ENCODE measurements at places on chromosomes 7 and 10. TPM values are rescaled to one million over a fixed set of nuclear protein-coding genes. Genes with fewer than 3 reads are reported as not detected.
A peak's percentile ranks its signal among the peaks of the same experiment; 100 is the strongest.

DNA sequence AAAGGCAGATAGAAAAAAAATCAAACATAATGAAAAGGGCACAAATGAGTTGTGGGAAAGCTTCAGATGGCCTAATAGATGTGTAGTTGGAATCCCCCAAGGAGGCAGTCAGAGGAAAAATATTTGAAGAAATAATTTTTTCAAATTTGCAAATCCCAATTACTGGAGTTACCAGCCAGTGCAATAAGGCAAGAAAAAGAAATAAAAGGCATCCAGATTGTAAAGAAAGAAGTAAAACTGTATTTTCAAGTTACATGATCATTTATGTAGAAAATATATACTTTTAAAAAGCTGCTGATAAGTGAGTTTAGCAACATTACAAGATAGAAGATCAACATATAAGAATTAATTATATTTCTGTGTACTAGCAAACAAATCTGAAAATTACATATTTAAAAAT is 329.0 kb downstream of the SDK1 start:
- no peaks in the 10 kb centered on the region for H3K4me1 ChIP-seq
- H3K4me3 ChIP-seq = no peak overlapping the region
- no peaks in the 10 kb centered on the region for H3K27me3 ChIP-seq
- H3K36me3 ChIP-seq = no peaks in the 10 kb centered on the region

DNA sequence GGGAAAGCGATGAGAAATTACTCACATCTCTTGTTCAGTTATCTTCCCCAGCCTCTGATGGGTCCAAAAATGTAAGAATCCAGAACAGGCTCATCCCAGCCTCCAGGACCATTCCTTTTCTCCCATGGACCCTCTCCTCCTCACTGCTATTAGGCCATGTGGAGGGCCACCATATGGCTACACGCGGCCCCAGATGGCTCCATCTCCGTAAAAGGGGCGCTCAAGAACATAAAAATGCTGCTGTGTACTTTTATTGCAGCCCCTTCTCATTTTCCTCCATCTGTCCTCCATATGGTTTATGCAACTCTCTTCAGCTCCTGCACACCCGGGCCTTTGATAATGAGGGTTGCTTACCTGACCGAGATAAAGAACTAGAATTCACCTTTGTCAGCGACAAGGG is 166.2 kb downstream of the RAPGEF5 start:
- no peak overlapping the region for H3K4me3 ChIP-seq
- DNase-seq = no peak
- H3K36me3 ChIP-seq = peaks cover 42% of the 10 kb centered on the region
- H3K27me3 ChIP-seq = no peaks in the 10 kb centered on the region
- H3K27ac ChIP-seq = no peak overlapping the region

- no peaks in the 10 kb centered on the region for H3K27me3 ChIP-seq
- H3K4me1 ChIP-seq = no peaks in the 10 kb centered on the region
- no peak for DNase-seq
These were observed 100.6 kb downstream of the ARHGAP22 start for GRCh38 chr10:48504141-48504885.

Gene ERVW-1
- not detected for total RNA-seq

Gene ANKRD61
- total RNA-seq = not detected

Gene ZWINT
- 6.2 TPM for total RNA-seq

DNA sequence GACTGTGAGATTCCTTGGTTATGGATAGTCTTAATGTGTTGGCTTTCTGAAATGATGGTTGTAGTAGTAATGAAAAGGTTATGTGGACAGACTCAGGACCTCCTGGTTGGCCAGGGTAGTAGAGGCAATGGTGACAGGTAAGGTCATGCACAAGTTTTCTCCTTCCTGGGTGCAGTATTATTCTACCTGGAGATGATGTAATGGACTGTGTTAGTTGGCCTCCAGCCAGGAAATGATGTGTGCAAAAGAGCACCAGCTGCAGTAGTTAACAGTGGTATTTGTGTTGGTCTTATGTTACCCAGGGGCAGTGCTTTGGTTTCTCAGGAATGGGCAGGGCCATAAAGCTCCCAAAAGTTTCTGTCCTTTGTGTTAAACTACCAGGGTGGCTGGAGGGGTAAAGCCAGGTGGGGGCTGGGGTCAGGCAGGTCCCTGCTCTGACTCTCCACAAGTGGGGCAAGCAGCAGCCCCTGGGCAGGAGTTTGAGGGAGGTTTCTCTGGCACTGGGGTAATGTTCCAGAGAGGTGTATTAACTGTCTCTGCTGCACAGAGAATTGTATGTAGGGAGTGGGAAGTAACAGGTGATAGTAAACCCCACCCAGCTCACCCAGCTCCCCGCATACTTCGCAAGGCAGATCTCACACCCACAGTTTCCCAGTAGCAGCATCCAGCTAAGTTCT is 36.3 kb downstream of the GPR22 start:
- no peak overlapping the region for H3K4me3 ChIP-seq
- H3K27ac ChIP-seq = no peak overlapping the region
- H3K36me3 ChIP-seq = no peaks in the 10 kb centered on the region
- no peaks in the 10 kb centered on the region for H3K4me1 ChIP-seq

Gene PMS2
- 14.0 TPM for total RNA-seq

Gene MMS19
- total RNA-seq = 127 TPM

- no peaks in the 10 kb centered on the region for H3K27me3 ChIP-seq
- peak overlapping the region; percentile 98 for H3K27ac ChIP-seq
- H3K36me3 ChIP-seq = no peaks in the 10 kb centered on the region
- DNase-seq = no peak
- H3K4me1 ChIP-seq = no peaks in the 10 kb centered on the region
These were observed 865 bp downstream of the ZNF438 start for GRCh38 chr10:31030800-31031199.

DNA sequence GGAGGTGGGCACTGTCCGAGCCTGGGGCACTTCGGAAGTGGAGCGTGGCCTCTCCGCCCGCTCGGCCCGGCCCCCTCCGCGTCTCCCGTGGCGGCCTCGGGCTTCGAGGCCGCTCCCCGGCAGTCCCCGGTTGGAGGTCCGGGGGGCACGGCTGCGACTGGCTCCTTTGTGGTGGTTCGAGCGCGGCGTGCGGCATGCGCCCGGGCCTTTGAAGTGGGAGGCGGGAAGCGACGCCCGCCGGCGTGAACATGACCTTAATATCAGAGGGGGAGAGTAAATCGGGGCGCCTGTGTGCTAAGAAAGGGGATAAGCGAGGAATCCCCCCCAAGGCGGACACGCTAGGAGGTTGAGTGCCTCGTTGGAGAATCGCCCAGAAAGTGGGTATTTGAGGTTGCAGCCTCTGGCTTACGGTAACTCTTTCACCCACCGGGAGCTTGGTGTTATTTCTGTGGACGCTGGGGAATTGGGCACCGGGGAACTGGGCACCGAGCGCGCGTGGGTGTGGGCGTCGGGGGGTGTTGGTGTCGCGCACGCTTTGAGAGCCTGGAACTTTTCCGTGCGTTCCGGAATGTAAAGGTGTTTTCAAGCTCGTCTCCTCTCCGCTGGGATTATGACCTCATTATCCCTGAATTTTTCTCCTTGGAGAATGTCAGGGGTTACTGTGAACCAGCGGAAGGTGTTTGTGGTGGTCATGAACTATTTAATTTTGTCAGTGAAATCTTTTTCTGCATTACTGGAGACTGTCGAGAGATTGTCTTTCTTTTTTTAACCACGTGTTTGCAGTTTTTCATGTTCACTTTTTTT is 660 bp downstream of the SUV39H2 start:
- H3K4me1 ChIP-seq = no peaks in the 10 kb centered on the region
- H3K4me3 ChIP-seq = peak overlapping the region; percentile 99
- no peaks in the 10 kb centered on the region for H3K36me3 ChIP-seq
- H3K27ac ChIP-seq = peak overlapping the region; percentile 89

Gene ESYT2
- 63.7 TPM for total RNA-seq

Gene EBLN1
- total RNA-seq = not detected

Gene IGF2BP3
- not detected for total RNA-seq

- no peaks in the 10 kb centered on the region for H3K27me3 ChIP-seq
- DNase-seq = no peak
- no peaks in the 10 kb centered on the region for H3K36me3 ChIP-seq
- H3K27ac ChIP-seq = peak overlapping the region; percentile 96
- H3K4me1 ChIP-seq = peaks cover 4% of the 10 kb centered on the region
These were observed 1.9 kb upstream of the HBP1 start for GRCh38 chr7:107166736-107167426.

DNA sequence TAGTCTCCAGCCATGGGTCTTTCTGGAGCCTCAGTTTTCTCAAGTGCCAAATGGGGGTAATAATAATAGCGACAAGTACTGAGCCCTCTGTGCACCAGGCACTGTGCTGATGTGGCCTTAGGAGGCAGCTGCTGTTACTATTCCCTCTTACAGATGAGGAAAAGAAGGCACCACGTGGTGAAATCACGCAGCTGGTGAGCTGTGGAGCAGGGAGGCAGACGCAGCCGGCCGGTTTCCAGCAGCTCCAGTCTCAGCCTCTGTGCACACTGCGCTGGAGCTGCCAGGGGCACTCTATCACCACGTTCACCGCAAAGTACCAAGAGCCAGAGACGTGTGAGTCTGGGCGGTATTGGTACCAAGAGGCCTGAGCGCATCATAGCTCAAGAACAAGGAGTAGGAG is 9.6 kb downstream of the PYROXD2 start:
- no peaks in the 10 kb centered on the region for H3K4me1 ChIP-seq
- H3K27me3 ChIP-seq = no peaks in the 10 kb centered on the region
- H3K4me3 ChIP-seq = no peak overlapping the region
- no peaks in the 10 kb centered on the region for H3K36me3 ChIP-seq
- DNase-seq = no peak

DNA sequence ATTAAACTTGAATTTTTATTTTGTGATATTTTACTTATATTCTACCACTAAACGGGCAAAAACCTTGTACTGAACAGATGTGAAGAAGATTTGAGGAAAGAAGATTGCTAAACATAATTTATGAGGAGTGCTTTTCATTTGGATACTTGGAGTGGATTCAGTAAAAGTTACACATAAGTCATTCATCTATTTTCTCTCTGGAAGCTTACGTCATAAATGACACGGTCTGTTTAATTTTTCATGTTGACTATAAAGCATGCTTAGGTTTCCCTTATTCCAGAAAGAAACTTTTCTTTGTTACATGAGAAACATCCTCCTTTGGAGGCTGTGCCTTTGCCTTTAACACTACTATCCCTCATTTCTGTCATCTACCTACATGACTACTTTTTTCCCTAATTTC is 53.9 kb downstream of the TFEC start:
- DNase-seq = no peak
- H3K27me3 ChIP-seq = no peaks in the 10 kb centered on the region
- no peaks in the 10 kb centered on the region for H3K4me1 ChIP-seq
- no peak overlapping the region for H3K4me3 ChIP-seq

DNA sequence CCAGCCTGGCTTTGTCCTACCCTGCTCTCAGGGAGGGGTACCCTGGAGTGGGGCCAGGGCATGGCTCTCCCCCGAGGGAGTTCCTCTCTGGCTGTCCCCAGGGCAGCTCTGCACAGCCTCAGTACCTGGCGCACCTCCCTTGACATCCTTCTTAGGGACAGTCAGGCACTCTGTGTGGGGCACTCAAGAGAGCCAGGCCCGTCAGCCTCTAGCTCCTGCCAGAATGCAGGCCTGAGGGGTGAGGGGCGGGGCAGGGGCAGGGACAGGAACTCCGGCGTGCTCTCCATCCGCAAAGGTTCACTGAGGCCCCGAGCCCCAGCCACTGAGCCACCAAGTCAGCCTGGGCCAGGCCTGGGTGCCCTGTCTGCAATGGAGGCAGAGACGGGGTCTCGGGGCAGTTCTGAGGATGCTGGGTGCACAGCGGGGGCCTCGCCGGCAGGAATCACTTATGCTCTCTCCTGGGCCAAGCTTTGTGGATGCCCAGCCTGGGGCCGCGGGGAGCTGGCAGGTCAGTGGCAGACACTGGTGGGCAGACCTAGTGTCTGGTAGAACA is 10.1 kb downstream of the LIMK1 start:
- peak overlapping the region; percentile 86 for H3K27ac ChIP-seq
- H3K36me3 ChIP-seq = no peaks in the 10 kb centered on the region

Gene TDRD1
- total RNA-seq = 1.7 TPM

GRCh38 chr7:12162415-12163113 is 48.5 kb upstream of the TMEM106B start:
- H3K27me3 ChIP-seq = no peaks in the 10 kb centered on the region
- no peak overlapping the region for H3K4me3 ChIP-seq
- H3K27ac ChIP-seq = no peak overlapping the region

Gene HTR5A
- total RNA-seq = not detected

Gene PLXNA4
- 3.5 TPM for total RNA-seq

DNA sequence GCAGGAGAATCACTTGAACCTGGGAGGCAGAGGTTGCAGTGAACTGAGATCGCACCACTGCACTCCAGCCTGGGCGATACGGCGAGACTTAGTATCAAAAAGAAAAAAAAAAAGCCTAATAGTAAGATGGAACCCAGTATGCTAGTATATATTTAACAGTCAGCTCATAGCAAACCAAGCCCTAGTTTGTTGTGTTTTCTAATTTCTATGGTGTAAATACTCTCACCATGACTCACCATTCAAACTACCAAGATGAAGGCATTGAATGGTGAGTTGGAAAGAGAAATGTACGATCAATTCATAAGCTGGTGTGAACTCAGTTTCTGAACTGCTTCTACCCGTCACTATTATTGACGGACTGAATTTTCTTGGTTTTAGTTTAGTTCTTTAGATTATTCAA is 173.7 kb upstream of the KAT6B start:
- no peaks in the 10 kb centered on the region for H3K4me1 ChIP-seq
- no peaks in the 10 kb centered on the region for H3K36me3 ChIP-seq
- no peak for DNase-seq
- H3K27me3 ChIP-seq = no peaks in the 10 kb centered on the region
- H3K4me3 ChIP-seq = no peak overlapping the region
- no peak overlapping the region for H3K27ac ChIP-seq

- H3K4me1 ChIP-seq = peaks cover 20% of the 10 kb centered on the region
- DNase-seq = no peak
- H3K27ac ChIP-seq = no peak overlapping the region
- H3K27me3 ChIP-seq = no peaks in the 10 kb centered on the region
These were observed 21.0 kb downstream of the ANXA11 start for GRCh38 chr10:80184291-80184690.

Gene GPR141
- not detected for total RNA-seq

- H3K27ac ChIP-seq = no peak overlapping the region
- peak; percentile 89 for DNase-seq
- peaks cover 3% of the 10 kb centered on the region for H3K4me1 ChIP-seq
- H3K4me3 ChIP-seq = peak overlapping the region; percentile 24
- no peaks in the 10 kb centered on the region for H3K36me3 ChIP-seq
These were observed 10.5 kb upstream of the GRID1 start for GRCh38 chr10:86376852-86377796.

GRCh38 chr7:147869456-147869855 is 721.1 kb upstream of the C7orf33 start:
- no peaks in the 10 kb centered on the region for H3K36me3 ChIP-seq
- H3K4me3 ChIP-seq = no peak overlapping the region
- no peak overlapping the region for H3K27ac ChIP-seq
- DNase-seq = no peak
- H3K27me3 ChIP-seq = no peaks in the 10 kb centered on the region

Gene TBRG4
- total RNA-seq = 111 TPM

Gene ZNF398
- total RNA-seq = 27.9 TPM

GRCh38 chr7:11341285-11341944 is 367.7 kb downstream of the PHF14 start:
- no peaks in the 10 kb centered on the region for H3K27me3 ChIP-seq
- no peak overlapping the region for H3K4me3 ChIP-seq
- no peak for DNase-seq
- no peaks in the 10 kb centered on the region for H3K4me1 ChIP-seq
- no peak overlapping the region for H3K27ac ChIP-seq

GRCh38 chr10:132962623-132963429 is 20.5 kb upstream of the CFAP46 start:
- H3K36me3 ChIP-seq = no peaks in the 10 kb centered on the region
- H3K4me3 ChIP-seq = peak overlapping the region; percentile 37
- no peak overlapping the region for H3K27ac ChIP-seq
- H3K27me3 ChIP-seq = no peaks in the 10 kb centered on the region
- DNase-seq = no peak
